ENCODE measurements at places on chromosomes 12 and 14.

- no peak for DNase-seq
Measured at GRCh38 chr12:39902821-39903220, 203.1 kb downstream of the SLC2A13 start.

DNA sequence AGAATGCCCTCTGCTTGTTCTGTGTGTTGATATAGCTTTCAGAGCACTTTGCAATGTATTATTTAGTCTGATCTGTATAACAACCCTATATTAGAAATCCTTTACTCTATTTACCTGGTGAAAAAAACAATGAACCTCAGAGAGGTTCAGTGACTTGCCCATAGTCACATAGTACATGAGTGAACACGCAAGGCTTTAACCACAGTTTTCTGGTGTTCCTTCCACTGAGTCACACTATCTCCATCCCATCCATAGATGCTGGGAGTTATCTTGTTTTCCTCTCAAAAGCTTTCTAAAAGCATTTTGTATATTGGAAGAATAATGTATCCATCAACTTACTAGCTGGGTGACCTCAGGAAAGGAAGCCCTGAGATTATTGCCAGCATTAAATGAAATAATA is 104.5 kb downstream of the NT5DC3 start:
- no peak for DNase-seq

DNA sequence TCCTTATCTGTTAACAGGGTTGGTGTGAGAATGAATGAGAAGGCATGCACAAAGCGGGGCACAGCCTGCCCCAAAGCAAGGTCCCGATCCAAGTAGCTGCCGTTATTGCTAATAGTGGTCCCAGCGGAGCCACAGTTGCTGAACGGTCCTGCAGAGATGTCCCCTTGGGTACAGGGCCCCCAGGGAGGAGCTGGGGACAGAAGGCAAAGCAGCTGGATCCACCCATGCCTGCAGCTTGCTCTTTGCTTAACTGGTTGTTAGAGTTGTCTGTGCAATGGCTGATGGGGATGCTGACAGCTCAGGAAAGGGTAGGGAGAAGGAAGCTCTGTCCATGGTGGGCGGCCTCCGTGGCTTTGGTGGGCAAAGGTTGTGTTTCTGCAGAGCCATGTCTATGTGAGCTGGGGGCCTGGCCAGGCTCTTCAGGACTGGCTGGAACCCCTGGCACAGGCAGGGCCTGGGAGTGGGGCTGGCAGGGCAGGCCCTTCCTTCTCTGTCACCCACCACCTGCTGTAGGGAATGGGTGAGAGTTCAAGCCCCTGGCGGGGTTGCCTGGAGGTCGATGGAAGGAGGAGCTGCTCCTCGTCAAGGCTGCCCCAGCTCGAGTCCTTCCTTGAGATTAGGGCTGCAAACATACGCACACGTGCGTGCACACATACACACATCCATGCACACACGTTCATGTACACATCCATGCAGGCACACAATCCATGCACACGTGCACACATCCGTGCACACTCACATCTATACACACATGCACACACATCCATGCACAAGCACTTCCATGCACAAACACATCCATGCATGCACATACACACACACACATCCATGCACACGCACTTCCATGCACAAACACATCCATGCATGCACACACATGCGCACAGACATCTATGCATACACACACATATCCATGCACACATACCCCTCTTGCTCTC is 35.4 kb downstream of the NOC4L start:
- DNase-seq: no peak

- no peak for DNase-seq
Measured at GRCh38 chr14:33529787-33530757, 420.8 kb downstream of the EGLN3 start.

- no peak for DNase-seq
Measured at GRCh38 chr14:98167275-98167674, 1104.7 kb downstream of the BCL11B start.

DNA sequence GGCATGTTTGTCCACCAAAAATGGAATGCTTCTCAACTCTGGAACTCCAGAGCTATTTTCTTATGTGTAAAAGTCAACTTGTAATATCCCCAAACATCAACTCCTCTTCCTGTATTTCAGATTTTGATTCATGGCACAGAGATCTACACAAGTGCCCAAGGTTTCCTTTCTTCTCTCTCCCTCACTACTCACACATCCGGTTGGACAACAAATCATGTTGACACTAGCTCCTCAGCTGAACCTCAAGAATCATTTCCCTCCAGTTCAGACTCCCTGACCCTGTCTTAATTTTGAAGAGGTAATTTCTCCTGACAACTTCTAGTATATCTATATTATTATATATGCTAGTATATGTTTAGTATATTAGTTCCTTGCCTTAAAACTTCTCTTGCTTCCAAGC is 485.4 kb upstream of the CCDC196 start:
- DNase-seq: no peak

DNA sequence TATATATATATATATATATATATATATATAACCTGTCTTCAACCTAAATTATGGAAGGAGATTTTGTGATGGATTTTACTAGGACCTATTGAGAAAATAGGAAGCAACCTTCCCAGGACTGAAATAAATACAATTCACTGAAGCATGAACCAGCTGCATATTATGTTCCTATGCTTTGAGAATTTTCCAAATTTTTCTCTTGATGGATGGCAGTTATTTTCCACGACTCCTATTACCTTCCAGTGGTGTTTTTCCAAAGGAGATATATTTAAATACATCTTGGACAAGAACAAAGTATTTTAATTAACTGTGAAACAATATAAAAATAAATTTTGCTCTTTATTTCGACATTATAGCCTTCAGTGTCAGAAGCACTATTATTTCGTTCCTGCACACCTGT is 87.9 kb downstream of the TMTC1 start:
- DNase-seq: no peak

- no peak for DNase-seq
Measured at GRCh38 chr14:49221316-49221715, 364.9 kb downstream of the RPS29 start.

GRCh38 chr12:65854629-65855028 is 30.3 kb downstream of the HMGA2 start:
- no peak for DNase-seq

Measured in foreskin fibroblast (primary cell).